ENCODE measurements at places on chromosomes 3 and 15.
A peak's percentile ranks its signal among the peaks of the same experiment; 100 is the strongest.

DNA sequence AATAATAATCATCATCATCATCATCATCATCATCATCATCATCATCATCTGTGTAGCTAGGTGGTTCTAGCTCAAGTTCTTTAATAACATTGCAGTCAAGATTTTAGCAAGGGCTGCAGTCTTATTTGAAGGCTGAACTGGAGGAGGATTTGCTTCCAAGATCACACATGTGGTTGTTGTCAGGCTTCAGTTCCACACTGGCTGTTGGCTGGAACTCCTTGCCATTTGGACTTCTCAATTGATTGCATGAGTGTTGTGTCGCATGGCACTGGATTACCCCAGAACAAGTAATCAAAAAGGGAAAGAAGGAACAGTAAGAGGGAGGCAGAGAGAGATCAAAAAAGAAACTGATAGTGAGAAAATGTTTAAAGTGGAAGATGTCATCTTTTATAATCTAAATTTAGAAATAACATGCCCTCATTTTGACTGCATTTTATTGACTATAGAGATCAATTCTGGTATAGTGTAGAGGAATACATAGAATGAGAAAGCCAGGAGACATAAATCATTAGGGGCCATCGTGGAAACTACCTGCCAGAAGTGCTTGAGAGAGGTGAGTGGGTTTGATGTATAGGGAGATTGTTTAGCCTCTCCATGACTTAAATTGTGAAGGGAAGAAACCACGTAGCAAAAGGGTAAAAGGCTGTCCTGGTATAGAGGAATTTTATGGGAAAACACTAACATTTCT is 346.6 kb upstream of the RBMS3 start:
- H3K4me1 ChIP-seq = no peaks in the 10 kb centered on the region
- no peaks in the 10 kb centered on the region for H3K36me3 ChIP-seq
- no peak overlapping the region for H3K27ac ChIP-seq
- no peaks in the 10 kb centered on the region for H3K27me3 ChIP-seq
- no peak for DNase-seq
- no peak overlapping the region for H3K4me3 ChIP-seq

GRCh38 chr3:12681089-12681942 is 17.4 kb upstream of the RAF1 start:
- no peaks in the 10 kb centered on the region for H3K36me3 ChIP-seq
- H3K4me1 ChIP-seq = no peaks in the 10 kb centered on the region
- no peak overlapping the region for H3K4me3 ChIP-seq
- DNase-seq = no peak

DNA sequence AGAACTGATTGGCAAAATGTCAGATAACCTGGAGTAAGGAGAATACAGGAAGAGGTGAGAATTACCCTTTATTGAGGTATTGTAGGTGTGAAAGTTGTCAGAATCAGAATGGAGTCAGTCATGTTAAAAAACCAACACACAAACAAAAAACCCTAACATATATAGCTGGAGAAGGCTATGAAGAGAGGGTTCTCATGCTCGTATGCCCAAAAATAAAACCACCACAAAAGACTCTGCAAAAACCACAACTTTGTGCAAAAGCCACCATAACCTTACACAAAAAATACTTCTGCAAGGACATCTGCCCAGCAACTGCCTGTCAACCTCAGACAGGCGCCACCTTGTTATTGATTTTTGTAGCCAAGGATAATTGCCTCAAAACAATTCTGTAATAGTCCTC is 136.0 kb downstream of the CD47 start:
- no peak overlapping the region for H3K27ac ChIP-seq
- H3K4me3 ChIP-seq = no peak overlapping the region
- no peaks in the 10 kb centered on the region for H3K27me3 ChIP-seq
- peaks cover 10% of the 10 kb centered on the region for H3K4me1 ChIP-seq
- no peaks in the 10 kb centered on the region for H3K36me3 ChIP-seq

GRCh38 chr3:41327718-41328117 is 128.4 kb downstream of the CTNNB1 start:
- no peak overlapping the region for H3K27ac ChIP-seq
- no peak for DNase-seq
- no peak overlapping the region for H3K4me3 ChIP-seq
- no peaks in the 10 kb centered on the region for H3K4me1 ChIP-seq
- no peaks in the 10 kb centered on the region for H3K27me3 ChIP-seq

GRCh38 chr3:107345822-107346405 is 31.3 kb upstream of the CCDC54 start:
- H3K36me3 ChIP-seq = no peaks in the 10 kb centered on the region
- no peaks in the 10 kb centered on the region for H3K27me3 ChIP-seq
- H3K27ac ChIP-seq = no peak overlapping the region
- no peak overlapping the region for H3K4me3 ChIP-seq
- DNase-seq = no peak

DNA sequence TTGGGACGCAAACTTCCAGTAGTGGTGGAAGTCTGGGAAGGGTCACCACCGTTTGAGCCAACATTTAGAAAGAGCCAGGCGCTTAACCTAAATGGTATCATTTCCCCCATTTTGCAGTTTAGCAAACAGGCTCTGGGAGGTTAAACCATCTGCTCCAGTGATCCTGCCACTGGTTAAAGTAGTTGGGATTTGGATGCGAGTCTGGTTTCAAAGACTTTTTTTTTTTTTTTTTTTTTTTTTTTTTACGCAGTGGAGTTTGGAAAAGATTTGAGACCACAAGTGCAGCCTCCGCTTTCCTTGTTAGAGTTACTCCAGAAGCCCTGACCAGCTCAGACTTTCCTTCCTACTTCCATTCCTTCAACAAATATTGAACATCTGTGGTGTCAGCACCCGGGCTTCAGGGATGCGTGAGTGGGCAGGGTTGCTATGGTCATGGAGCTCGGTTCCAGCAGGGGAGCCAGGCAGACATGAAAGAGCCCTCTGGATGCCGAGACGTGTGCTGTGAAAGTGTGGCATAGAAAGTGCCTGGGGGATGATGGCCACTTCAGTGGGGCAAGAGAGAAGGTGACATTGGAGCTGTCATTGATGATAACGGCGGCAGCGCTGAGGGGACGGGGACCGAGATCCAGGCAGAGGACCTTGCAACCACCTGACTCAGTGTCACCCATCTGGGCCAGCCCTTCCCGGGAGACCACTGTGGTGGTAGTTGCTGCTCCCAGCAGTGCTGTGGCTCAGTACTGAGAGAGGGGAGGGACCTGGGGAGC is 1.1 kb upstream of the RNU6-1 start:
- no peak for DNase-seq
- H3K36me3 ChIP-seq = no peaks in the 10 kb centered on the region
- H3K4me1 ChIP-seq = peaks cover 34% of the 10 kb centered on the region

- H3K27me3 ChIP-seq = no peaks in the 10 kb centered on the region
- no peaks in the 10 kb centered on the region for H3K4me1 ChIP-seq
- no peak for DNase-seq
- no peaks in the 10 kb centered on the region for H3K36me3 ChIP-seq
Observed at GRCh38 chr3:190543671-190544070, 29.8 kb downstream of the IL1RAP start.

- H3K4me1 ChIP-seq = no peaks in the 10 kb centered on the region
- no peaks in the 10 kb centered on the region for H3K27me3 ChIP-seq
- DNase-seq = no peak
- no peak overlapping the region for H3K4me3 ChIP-seq
Observed at GRCh38 chr15:47203993-47204392, 513.3 kb upstream of the SEMA6D start.

- H3K27ac ChIP-seq = no peak within 1 kb of the TSS
- no peaks in the 10 kb centered on the region for H3K4me1 ChIP-seq
- DNase-seq = no peak
- H3K27me3 ChIP-seq = peaks cover 4% of the 10 kb centered on the region
Observed at GRCh38 chr3:187197335-187197649, at the start of gene RTP1. RTP1 (plus strand) TSS chr3:187197486; CDS start chr3:187197516, 30 bp downstream.

DNA sequence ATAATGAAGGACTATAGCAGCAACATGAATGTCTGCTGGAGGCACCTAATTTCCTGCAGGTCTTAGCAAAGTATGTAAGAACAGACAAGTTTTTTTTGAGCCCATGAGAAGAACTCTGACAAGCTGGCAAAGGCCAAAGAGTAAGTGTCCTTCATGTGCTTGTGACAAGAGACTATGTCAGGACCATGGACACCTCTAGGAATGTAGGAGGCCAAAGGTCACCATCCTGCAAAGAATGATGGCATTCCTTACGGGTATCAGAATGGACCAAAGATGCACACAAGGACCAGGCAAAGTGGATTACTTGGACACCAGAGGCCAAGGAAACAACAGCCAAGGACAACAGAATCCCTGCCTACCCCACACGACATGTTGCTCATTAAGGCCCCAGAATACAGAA is 858.5 kb upstream of the CFAP20DC start:
- no peak for DNase-seq
- no peaks in the 10 kb centered on the region for H3K27me3 ChIP-seq
- H3K27ac ChIP-seq = no peak overlapping the region
- no peak overlapping the region for H3K4me3 ChIP-seq
- no peaks in the 10 kb centered on the region for H3K36me3 ChIP-seq
- H3K4me1 ChIP-seq = no peaks in the 10 kb centered on the region

DNA sequence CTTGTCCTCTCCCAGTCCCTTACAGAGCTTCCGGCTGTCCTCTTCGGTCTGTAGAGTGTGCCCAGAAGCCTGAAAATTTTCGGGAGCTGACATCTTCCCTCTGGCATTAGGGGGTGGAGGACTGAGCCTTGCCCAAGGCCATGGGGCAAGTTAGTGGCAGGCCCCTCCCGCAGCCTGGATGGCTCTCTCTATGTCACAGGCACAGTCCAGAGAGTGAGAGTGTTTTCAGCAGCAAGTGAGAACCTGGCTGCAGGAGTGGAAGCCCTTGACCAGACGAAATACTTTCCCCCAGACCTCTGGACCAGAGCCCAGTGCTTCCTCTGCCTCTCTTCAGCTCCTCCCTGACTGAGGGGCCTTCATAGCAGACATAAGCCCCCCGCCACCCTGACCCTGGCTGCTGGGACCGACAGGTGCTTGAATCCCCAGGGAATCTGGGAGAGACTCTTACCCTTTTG is 50.5 kb upstream of the SEC22A start:
- H3K4me3 ChIP-seq = no peak overlapping the region
- no peaks in the 10 kb centered on the region for H3K27me3 ChIP-seq
- peaks cover 12% of the 10 kb centered on the region for H3K36me3 ChIP-seq
- no peak for DNase-seq
- H3K4me1 ChIP-seq = peaks cover 2% of the 10 kb centered on the region

GRCh38 chr3:11757441-11757875 is 89.2 kb downstream of the TAMM41 start:
- H3K4me3 ChIP-seq = no peak overlapping the region
- no peak for DNase-seq
- H3K27me3 ChIP-seq = no peaks in the 10 kb centered on the region
- H3K36me3 ChIP-seq = no peaks in the 10 kb centered on the region
- no peaks in the 10 kb centered on the region for H3K4me1 ChIP-seq

- no peaks in the 10 kb centered on the region for H3K27me3 ChIP-seq
- H3K27ac ChIP-seq = no peak overlapping the region
- DNase-seq = no peak
- peaks cover 3% of the 10 kb centered on the region for H3K36me3 ChIP-seq
- no peak overlapping the region for H3K4me3 ChIP-seq
Observed at GRCh38 chr15:77446840-77447390, 26.2 kb downstream of the HMG20A start.

GRCh38 chr3:122536632-122537001 is 21.9 kb upstream of the KPNA1 start:
- H3K27ac ChIP-seq = no peak overlapping the region
- H3K27me3 ChIP-seq = no peaks in the 10 kb centered on the region
- peaks cover 92% of the 10 kb centered on the region for H3K36me3 ChIP-seq
- DNase-seq = no peak
- H3K4me3 ChIP-seq = no peak overlapping the region
- no peaks in the 10 kb centered on the region for H3K4me1 ChIP-seq

- peaks cover 38% of the 10 kb centered on the region for H3K4me1 ChIP-seq
- no peak overlapping the region for H3K27ac ChIP-seq
- DNase-seq = no peak
- H3K4me3 ChIP-seq = no peak overlapping the region
- H3K36me3 ChIP-seq = peaks cover 13% of the 10 kb centered on the region
Observed at GRCh38 chr3:183534249-183534648, 21.3 kb downstream of the KLHL6 start.

DNA sequence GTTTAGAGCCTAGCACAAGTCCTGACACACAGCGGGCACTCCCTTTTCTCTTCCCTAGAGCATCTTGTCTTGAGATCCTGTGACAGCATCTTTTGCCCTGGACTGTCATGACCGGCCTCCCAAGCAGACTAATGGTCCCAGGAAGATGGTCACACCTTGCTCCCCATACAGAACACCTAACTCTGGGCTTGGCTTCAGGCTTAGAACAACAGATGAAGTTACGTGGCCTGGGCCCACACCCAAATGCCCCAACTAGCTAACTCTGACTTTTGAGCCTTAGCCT is 781 bp upstream of the IP6K1 start:
- H3K27me3 ChIP-seq = no peaks in the 10 kb centered on the region
- DNase-seq = no peak
- peak overlapping the region; percentile 94 for H3K27ac ChIP-seq
- H3K4me3 ChIP-seq = peak overlapping the region; percentile 97
- peaks cover 6% of the 10 kb centered on the region for H3K36me3 ChIP-seq

GRCh38 chr3:128198313-128198712 is 45.0 kb downstream of the EEFSEC start:
- no peak for DNase-seq
- H3K27me3 ChIP-seq = no peaks in the 10 kb centered on the region
- no peaks in the 10 kb centered on the region for H3K4me1 ChIP-seq

DNA sequence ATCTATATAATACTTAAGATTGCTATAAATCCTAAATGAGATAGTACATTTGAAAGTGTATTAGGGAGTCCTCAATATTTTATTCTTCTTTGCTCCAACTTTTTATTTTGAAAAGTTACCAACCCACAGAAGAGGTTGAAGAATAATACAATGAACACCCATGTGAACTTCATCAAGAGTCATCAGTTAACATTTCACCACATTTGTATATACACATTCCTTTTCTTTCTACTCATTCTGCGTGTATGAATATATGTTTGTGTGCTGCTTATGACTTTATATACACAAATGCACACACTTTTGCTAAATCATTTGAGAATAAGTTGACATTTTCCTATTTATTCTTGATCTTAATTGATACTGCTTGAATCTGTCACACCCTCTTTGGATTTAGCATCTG is 193.3 kb upstream of the CGNL1 start:
- H3K4me3 ChIP-seq = no peak overlapping the region
- H3K4me1 ChIP-seq = no peaks in the 10 kb centered on the region
- no peaks in the 10 kb centered on the region for H3K36me3 ChIP-seq
- H3K27me3 ChIP-seq = no peaks in the 10 kb centered on the region

GRCh38 chr3:186587183-186587582 is 16.7 kb downstream of the DNAJB11 start:
- H3K4me1 ChIP-seq = peaks cover 4% of the 10 kb centered on the region
- no peaks in the 10 kb centered on the region for H3K27me3 ChIP-seq
- H3K36me3 ChIP-seq = peaks cover 41% of the 10 kb centered on the region
- H3K4me3 ChIP-seq = no peak overlapping the region
- DNase-seq = no peak

- H3K36me3 ChIP-seq = no peaks in the 10 kb centered on the region
- no peak for DNase-seq
- H3K4me1 ChIP-seq = no peaks in the 10 kb centered on the region
- H3K27ac ChIP-seq = no peak overlapping the region
Observed at GRCh38 chr3:181955566-181955965, 243.8 kb downstream of the SOX2 start.

GRCh38 chr15:40693904-40694687 is 878 bp upstream of the RAD51 start:
- peak overlapping the region; percentile 94 for H3K27ac ChIP-seq
- no peaks in the 10 kb centered on the region for H3K27me3 ChIP-seq
- peak overlapping the region; percentile 82 for H3K4me3 ChIP-seq
- peaks cover 9% of the 10 kb centered on the region for H3K36me3 ChIP-seq
- peak; percentile 25 for DNase-seq

- DNase-seq = no peak
- no peaks in the 10 kb centered on the region for H3K36me3 ChIP-seq
- H3K4me3 ChIP-seq = no peak overlapping the region
- peaks cover 12% of the 10 kb centered on the region for H3K27me3 ChIP-seq
- no peaks in the 10 kb centered on the region for H3K4me1 ChIP-seq
- no peak overlapping the region for H3K27ac ChIP-seq
Observed at GRCh38 chr3:149770246-149770645, 18.0 kb upstream of the COMMD2 start.
